ENCODE measurements at places on chromosomes 6 and 20.

- no peak for DNase-seq
These were observed 13.6 kb upstream of the GATA5 start for GRCh38 chr20:62489186-62489931.

DNA sequence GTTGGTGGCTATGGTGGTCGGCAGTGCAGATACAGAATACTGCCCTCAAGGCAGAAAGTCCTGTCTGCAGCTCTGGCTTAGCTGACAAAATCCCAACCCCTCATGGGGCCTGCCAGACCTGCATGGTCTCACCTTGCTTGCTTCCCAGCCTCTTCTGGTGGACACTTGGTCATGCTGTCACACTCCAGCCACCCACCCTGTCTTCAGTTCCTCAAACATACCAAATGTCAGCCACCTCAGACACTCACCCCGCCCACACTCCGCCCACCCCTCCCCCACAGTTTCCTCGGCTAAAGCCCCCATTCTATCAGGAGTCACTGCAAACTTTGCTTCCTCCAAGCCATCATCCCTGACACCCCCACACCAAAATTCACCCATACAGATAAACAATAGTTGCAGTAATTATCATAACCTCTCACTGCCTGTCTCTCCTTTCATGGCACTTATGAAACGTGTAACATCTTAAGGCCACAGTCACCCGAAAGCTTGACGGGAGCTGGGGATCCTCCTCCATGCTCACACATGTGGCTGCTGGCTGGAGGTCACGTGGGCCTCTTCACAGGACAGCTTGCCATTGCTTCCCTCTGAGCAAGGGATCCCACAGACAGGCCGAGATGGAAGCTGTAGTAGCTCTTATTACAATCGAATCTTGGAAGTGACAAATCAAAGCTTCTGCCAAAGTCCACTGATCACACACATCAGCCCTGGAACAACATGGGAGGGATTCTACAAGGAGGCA, 202.2 kb downstream of the PTPRT start:
- DNase-seq, result no peak

DNA sequence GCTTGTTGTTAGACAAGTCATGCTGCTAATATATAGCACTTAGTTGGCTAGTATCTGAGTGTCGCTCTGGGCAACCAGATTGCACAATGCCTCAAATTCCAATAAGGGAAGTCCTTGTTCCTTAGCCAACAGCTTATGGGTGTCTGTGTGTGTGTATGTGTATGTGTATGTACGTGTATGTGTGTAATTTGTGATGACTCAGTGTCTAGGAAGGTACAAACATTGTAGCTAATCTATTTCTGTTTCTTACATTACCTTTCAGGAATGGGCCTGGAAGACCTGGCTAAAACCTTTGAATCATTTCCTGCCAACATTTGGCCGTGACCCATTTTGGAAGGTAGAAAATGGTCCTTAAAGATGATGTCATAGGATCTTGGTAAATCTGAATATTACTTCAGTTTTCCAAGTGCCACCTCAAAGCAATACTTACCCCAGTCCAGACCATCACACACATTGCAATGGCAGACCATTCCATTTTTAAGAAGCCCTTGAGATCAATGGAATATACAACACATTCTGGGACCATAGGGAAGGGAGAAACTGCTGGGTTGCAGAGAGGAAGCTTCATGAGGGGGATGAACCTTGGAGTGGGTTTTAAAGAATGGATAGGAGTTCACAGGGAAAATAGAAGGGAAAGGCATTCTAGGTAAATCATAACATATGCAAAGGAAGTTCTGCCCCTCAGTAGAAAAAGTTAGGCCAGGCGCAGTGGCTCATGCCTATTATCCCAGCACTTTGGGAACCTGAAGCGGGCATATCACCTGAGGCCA, 25.1 kb downstream of the NEDD9 start:
- peak; percentile 61 for DNase-seq

GRCh38 chr20:3521852-3522740, 51.3 kb downstream of the ATRN start:
- no peak for DNase-seq

DNA sequence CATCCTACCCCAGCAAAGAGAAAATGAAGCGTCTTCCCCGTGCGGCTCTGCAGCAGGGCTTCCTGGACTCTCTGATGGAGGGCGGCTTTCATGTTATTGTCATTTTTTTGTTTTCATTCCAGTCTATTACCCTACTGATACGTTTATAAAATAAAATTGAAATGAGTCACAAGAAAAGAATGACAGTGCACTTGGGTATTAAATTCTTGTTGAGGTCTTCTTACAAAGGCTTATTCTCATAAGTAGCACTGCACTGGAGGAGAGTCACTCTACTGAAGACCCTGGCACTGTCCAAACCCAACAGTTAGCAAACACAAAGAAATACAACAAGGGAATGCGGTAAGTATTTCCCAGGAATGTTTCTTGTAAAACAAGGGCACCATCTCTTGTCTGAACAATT, 379.3 kb downstream of the MAFB start:
- no peak for DNase-seq

DNA sequence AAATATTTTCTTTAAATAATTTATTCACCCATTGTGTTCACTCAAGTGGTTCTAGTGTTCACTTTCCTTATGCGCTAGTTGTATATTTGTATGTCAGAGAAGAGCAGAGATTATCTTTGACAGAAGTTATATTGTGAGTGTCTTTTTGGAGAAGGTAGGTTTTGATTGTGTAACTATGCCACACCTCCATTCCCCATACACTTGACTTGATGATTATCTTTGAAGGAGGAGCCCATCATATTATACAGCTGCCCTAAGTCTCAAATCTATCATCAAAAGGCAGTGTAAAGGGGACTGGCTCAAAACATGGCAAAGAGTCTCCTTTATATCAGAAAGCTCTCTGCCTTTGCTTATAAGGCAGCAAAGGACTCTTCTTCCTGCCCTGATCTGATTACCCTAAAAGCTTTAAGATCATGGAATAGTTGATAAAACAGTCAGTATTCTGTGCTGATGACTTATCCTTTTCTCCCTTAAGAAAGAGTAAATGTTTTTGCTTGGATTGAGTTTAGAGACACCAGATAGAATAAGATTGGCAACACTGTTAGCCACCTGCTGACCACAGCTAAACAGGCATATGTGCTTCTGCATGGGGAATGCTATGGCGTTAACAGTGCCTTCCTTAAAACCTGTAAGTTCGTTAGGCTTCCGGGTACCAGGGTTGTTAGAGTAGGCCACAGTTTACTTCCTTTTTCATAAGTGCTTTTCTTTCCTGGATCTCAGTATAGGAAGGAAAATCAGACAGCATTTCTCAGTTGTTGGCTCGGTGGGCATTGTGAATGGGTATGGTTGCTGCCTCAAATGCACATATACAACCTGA, 22.6 kb downstream of the TOP1 start:
- DNase-seq, result no peak

DNA sequence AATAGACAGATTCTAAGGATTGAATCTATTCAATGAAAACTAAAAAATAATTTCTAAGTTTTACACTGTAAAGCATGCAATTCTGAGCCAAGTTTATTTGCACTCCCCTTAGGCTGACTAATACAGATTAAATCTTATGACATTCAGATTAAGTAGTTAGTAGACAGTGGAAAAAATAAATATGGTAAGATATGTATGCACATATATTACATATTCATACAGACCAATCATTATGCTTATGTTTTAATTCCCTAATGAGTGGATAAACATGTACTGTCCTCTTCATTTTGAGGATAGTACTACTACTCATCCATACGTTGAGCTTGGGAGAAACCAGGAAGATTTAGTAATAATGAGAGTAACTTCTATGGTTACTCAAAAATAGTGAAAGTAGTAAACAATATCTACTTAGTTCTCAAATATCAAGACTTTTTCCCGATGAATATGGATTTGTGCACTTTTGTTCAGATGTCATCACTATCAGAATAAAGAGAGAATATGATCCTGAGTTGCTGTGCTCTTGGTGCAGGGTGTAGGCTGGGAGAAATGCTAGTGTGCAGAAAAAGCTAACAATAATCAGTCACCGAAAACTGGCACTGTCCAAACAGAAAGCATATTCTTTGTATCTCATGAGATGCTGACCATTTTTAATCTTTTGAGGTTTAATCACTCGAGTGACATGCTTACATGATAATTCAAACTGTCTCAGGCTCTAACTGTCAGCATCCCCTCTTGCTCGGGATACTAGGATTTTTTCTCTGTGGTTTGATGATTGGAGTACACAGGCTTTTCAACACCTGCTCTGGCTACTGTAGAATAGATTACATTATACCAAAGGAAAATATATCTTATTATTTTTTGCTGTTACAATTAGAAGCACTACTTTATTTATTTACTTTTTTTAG, 111.6 kb downstream of the EPHA7 start:
- DNase-seq, result no peak

- DNase-seq, result peak; percentile 81
These were observed at the start of gene RREB1 for GRCh38 chr6:7107578-7108195. Gene RREB1, plus strand, starts transcription at chr6:7107961. Its CDS starts 73,951 bp downstream, at chr6:7181912.

- DNase-seq, result no peak
These were observed 311.8 kb upstream of the MMS22L start for GRCh38 chr6:97594844-97595243.

GRCh38 chr6:107646776-107647438, 157.0 kb downstream of the SOBP start:
- DNase-seq, result no peak

DNA sequence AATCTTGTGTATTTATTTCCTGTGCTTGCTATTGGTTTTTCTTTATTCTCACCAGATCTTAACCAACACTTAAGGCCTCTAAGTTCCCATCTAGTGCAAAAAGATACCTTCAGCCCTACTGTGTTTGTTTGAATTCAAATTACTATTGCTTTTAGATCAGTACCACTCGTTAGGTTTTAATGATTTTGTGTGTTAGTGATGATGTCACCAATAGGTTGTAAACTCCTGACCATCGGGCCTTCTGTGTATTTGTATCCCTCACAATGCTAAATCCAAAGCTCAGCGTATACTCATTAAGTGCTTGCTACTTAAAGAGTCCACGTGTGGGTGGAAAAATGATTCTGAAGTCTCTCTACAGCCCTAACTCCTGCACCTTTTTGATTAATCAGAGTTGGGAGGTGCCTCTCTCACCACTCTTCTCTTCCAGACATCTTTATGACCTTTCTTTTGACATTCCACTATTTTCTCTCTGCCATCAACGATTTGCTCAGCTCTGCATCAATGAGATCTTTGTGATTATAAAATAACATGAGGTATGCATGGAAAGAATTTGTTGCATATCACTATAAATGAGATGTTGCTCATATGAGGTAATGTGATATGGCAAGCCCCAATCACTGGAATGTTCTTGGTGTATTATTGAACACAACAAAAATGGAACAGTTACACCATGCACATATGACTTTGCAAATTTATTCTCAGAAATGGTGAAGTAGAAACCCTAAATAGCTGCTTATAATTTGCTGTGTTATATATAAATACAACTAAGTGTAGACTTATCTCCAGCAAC, 55.1 kb upstream of the LAMA2 start:
- DNase-seq, result no peak

GRCh38 chr6:112325444-112325843, 21.7 kb upstream of the RFPL4B start:
- no peak for DNase-seq

DNA sequence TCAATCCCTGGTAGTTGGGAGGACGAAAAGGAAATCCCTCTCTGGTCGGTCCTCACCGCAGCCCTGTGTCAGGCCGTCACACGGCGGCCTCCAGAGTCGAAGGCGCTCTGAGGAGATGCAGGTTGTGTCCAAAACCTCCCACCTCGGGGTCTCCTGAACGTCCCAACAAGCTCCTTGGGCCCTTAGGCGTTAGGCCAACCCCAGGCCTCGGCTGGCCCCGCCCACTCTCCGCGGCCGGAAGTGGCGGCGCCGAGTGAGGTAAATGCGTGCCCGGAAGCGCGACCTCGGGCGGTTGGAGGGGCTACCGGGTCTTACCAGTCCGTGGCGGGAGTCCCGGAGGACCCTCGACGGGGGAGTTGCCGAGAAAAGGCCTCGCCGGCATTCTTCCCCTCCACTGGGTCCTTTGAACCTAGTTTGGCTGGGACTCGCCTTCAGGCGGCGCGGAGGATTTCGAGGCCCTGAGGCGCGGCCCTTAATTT, at the start of gene TDRD6:
TSS of gene TDRD6 (plus strand) at position 267 of the 479 bp plus-strand sequence. CDS start 244 bp downstream, outside the sequence.
- DNase-seq, result no peak

DNA sequence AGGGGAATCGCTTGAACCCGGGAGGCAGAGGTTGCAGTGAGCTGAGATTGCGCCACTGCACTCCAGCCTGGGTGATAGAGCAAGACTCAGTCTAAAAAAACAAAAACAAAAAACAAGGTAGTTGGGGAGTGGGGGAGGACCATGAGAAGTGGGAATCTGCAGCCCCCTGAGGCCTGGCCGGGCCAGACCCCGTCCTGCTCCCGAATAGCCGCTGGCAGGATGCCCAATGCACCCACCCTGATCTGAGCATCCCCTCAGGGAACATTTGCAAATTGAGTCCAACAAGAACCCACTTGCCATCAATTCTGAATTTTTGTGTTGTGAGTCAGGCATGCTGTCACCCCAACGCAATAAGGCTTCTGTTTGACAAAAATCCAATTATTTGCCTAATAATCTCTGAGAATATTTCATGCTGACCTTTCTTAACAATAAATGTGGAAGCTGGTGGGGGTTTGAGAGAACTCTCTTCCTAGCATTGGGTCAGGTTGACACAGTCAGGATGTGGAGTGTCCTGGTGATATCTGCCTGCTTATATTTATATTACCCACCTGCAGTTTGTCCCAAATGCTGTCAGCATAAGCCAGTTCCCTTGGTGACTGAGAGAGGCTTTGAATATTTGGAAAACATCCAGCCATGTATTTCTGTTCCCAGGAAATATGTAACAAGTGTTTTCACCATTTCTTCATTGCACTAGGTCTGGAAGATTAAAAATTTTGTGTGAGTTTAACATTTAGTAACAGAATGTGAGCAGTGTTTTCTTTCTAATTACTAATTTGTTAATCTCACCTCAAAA, 28.4 kb upstream of the FRMD1 start:
- no peak for DNase-seq

GRCh38 chr6:55818482-55818881, 56.9 kb downstream of the BMP5 start:
- DNase-seq, result no peak
